ENCODE measurements at places on chromosomes 6 and 20. TPM values are rescaled to one million over a fixed set of nuclear protein-coding genes. Genes with fewer than 3 reads are reported as not detected.

GRCh38 chr20:35040646-35041045 is 52.0 kb downstream of the TRPC4AP start:
- DNase-seq, result no peak

Gene SPEF1
- total RNA-seq, result 0.46 TPM

DNA sequence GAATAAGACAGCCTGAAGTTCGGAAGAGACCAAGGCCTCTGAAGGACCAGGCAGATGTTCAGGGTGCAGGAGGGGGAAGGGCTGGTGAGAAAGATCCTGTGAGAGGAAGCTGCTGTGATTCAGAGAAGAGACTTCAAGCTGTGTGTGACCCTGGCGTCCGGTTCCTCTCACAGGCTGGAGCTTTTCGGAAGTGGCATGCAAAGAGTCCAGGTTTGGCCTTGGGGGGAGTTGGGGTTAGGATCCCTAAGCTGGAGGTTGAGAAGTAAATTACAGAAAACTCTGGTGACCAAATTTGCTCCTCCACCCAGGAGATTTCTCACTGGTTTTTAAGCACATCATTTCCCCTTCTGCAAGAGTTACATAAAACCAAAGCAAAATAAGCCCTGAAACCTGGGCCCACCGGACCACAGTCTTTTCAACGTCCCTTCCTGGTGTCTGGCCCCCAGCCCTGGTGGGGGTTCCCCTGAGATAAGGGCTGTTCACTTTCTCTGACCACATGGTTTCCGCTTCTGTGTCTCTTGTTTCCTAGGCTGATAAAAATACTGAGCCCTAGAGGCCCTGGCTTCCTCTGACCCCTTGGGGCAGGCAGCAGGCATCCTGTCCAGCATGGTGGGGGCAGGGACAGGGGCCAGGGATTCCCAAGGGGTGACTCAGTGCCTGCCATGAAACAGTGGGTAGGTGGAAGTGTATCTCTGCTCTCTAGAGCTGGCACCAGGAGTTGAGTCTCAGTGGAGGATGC is 12.0 kb upstream of the LTA start:
- peak; percentile 73 for DNase-seq

Gene DHX16
- 27.4 TPM for total RNA-seq

GRCh38 chr6:123940551-123940950 is 136.9 kb downstream of the NKAIN2 start:
- no peak for DNase-seq

DNA sequence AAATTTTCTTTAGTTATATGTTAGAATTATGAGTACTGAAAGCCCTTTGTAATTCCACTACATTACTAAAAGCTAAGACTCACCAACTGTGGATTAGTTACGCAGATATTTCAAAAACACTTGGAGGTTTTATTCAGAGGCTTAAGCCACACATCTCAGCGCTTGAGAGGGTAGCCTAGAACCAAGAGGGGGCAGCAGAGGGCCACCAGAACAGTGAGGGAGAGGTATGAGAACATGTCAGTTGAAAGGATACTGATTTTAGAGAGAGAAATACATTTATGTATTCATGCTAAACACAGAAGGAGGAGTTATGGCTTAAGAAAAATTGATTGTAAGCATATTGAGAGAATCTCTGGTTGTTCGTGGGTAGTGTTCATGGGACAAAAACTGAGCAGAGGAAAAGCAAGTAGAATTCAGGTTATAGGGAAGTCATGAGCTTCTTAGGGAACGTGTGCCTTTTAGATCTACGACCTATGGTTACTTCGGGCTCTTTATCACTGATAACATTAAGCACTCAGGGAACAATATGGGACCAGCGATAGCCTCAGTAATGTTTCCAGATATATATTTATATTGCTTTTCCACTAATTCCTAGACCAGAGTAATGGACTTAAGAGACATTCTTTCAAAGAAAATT is 20.4 kb upstream of the SERINC1 start:
- DNase-seq, result peak; percentile 75

GRCh38 chr6:52745764-52746201 is 17.5 kb downstream of the GSTA2 start:
- DNase-seq, result no peak

Gene C6orf132
- 11.5 TPM for total RNA-seq

DNA sequence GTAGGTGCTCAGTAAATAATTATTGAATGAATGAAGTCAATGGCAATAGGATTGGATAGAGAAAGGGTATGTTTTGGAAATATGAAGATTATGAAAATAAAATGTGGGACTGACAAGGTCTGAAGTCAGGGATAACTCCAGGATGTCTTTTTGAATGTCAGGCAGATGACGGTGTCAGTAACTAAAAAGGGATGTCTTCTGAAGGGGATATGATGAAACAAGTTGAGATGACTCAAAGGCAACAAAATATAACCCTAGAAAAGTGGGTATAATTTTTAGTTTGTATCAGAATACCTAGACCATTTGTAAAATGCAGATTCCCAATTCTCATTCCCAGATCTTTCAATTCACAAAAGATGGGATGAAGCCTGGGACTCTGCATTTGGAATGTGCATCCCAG is 257.3 kb upstream of the SGK1 start:
- no peak for DNase-seq

GRCh38 chr6:29112135-29112534 is 4.3 kb downstream of the OR2J3 start:
- no peak for DNase-seq

Gene C6orf58
- not detected for total RNA-seq

GRCh38 chr20:47043086-47043485 is 148.4 kb downstream of the EYA2 start:
- no peak for DNase-seq

GRCh38 chr20:36663031-36663430 is 17.0 kb upstream of the SLA2 start:
- no peak for DNase-seq

GRCh38 chr6:19298421-19298820 is 538.7 kb upstream of the ID4 start:
- no peak for DNase-seq

GRCh38 chr6:128206610-128207426 is 306.0 kb upstream of the THEMIS start:
- no peak for DNase-seq

- DNase-seq, result no peak
Measured at GRCh38 chr6:157561929-157562810, 181.2 kb downstream of the ZDHHC14 start.

Gene STMND1
- total RNA-seq, result not detected

DNA sequence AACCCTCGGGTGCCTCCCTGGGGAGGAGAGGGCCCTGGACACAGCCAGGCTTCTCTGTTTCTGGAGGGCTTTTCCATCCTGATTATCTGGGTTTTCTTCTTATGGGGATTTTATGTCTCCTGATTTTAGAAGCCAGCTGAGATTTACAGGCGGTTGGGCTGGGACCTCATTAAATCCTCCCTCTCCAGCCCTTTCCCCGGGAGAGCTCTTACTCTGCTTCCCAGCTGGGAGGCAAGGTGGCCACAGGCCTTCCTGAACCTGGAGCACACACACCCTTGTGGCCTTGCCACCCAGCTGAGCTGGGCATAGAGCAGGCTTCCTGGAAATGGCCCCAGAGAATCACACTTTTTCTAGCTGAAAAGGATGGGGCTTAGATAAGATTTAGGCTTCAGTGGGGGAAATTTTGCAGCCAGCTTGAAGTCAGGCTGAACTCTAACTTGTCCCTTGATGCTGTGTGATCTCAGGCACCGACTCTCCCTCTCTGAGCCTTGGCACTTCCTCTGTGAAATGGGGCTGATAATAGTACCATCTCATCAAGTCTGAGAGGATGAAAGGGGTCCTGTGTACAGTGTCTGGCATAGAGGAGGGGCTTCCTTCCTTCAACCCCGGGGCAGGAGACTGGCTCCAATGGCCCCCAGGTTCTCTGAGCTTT is 16.6 kb downstream of the VSTM2L start:
- no peak for DNase-seq

DNA sequence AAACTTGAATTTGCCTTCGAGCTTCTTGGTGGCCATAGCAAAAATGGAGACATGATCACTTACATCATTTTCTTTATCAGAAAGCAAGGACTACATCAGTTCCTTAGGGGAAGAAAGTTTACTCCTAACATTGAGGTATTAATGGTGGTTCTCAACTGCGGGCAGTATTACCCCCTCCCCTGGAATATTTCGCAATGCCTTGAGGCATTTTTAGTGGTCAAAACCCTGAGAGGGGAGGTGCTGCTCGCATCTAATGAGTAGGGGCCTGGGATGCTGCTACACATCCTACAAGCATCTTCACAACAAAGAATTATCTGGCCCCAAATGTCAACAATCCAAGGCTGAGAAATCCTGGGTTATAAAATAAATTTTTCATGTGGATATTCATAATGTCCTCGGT is 222.2 kb upstream of the TSHZ2 start:
- no peak for DNase-seq

DNA sequence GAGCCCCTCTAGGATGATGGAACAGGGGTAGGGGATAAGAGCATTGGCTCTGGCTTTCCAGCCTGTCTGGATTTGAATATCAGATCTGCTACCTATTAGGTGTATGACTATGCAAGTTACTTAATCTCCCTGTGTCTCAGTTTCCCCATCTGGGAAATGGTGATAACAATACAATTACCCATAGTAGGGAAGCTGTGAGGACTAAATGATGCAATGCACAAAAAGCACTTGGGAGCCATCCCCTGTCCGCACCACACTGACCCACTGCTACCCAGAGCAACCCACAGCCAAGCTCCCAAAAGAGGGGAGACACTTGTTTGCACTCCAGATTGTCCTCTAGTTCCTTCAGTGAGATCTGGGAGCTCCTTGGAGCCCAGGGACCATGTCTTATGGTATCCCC is 30.1 kb downstream of the C6orf132 start:
- DNase-seq, result no peak

DNA sequence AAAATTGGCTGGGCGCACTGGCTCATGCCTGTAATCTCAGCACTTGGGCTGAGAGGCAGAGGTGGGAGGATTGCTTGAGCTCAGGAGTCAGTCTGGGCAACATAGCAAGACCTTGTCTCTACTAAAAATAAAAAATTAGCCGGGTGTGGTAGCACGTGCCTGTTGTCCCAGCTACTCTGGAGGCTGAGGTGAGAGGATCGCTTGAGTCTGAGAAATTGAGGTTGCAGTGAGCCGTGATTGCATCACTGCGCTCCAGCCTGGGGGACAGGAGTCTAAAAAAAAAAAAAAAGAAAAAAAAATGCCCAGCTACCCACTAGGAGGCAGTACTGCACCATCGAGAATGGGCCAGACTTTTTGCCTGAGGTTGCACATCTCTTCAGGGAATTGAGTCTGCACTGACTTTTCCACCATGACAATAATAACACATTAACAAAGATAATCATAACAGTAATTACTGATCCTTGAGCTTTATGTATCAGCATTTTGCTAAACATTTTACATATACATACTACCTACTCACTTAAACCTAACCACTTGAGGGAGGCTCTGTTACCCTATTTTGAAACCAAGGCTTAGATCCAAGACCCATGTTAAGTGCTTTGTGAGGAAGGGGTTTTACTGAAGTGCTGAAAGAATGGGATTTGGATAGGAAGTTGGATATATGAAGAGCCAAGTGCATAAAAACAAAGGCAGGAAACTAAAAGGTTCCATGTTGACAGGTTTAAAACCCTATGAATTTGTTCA is 21.0 kb downstream of the SRSF3 start:
- DNase-seq, result no peak

GRCh38 chr20:57869291-57869950 is 159.6 kb upstream of the PMEPA1 start:
- no peak for DNase-seq

DNA sequence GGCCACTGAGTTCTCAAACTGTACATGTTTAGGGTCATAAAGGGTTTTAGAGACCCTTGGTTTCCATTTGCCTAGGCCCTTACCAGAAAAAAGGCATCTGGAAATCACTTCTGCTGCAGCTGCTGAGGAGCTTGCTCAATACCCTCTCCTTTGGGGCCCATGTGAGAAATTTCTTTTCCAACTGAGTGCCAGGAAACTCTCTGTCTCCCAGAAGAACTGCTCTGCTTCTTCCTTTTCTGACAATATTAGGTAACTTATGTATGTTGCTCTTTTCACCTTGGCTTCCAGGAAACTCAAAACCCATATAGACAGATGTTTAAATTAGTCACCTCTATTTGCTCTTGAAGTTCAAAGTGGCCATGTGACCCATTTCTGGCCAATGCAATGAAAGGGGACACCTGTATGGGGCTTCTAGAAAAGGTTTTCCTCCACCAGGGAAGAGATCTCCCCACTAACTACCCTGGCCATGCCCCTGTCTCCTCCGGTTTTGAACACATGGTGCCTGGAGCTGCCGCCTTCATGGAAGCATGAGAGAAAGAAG is 121.6 kb downstream of the PREX1 start:
- DNase-seq, result no peak

Gene PPIL6
- total RNA-seq, result 4.2 TPM

All from upper lobe of right lung (tissue), 1 donor.